ENCODE measurements at places on chromosomes 5 and 9.

DNA sequence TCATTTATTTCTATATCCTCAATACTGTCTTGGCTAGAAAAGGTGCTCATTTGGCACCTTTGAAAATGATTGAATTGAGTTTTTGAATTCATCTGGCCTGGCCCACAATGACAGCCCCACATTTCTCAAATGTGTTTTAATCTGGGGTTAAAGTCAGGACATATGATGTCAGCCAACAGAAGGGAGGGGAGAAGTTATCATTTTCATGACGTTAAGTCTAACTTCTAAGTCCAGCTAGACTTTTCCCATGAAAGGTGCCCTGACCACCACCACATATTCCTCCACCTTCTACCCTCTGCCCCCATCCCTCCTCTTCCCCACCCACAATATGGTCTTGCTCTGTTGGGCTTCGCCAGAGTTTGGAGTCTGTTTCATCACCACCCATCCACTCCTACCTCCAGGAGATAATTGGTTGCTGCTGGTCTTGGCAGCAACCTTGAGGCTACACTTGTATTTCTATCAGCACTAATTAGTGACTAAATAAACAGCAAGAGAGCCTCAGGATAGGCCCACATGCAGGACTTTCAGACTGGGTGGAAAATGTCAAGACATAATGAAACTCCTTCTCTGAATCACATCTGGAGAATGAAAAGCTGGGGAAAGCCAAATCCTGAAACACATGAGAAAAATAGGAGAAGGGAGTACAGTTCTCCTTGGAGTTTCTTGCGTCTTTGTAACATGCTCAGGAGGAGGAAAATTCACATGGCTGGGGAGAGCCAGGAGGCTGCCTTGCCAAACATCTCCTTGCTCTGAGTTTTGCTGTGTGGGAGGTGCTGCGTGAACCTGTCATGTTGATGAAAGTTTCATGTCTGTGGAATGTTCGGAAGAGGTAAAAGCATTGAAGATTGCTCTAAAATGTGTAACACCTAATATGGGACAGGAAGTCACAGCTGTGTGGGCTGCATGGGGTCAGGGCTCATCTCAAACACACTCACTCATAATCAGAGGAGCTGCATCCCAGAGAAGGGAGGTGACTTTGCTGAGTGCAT is 544.7 kb upstream of the KLF4 start:
- no peak for DNase-seq

DNA sequence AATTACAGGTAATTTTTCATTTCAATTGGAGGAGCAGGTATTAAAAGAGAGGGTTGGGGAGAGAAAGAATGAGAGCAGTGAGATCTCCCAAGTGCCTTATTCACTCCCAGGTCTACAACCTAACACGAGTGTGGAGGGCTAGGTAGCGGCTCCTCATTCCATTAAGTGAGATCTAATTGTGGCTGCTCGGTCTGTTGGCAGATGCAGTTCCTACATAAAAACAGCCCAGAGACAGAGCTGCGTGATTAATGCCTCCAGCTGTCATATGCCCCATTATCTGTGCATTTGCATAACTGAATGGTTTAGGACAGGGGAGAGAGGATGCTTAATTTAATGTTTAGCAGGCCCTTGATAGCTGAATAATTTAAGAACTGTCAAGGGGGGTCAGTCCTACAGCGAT is 100.5 kb downstream of the PSAT1 start:
- no peak for DNase-seq

DNA sequence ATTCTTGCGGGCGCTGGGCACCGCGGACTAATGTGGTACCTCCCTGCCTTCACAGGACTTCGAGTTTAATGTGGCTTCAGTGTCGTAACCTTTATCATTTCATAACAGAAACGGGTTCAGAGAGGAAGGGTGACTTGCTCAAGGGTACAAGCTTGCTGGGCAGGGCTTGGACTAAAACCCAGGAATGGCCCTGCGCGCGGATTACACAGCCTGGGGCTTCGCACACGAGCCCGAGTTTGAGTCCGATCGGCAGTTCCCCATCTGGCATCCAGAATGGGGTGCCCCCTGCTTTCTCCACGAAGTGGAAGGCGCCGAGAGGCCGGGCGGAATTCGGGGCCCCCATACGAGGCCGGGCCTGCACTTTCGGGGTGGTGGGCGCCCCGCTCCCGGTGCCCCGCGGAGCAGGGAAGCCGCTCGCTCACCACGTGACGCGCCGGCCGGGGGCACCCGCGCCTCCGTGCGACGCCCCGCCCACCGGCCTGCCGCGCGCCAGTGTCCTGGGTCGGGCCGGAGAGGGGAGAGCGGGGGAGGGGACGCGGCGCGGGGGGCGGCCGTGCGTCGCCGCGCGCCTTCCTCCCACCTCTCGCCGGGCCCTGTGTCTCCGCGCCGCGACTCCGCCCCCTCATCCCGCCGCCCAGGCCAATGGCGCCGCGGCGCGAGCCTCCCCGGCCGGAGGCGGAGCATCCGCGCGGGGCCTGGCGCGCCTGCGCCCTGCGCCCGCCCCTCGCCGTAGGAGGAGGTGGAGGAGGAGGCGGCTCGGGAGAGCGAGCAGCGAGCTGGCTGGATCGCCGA is at the start of gene SET:
SET (plus strand) TSS at position 722 of the 792 bp plus-strand sequence. CDS start 361 bp downstream, outside the sequence.
- peak; percentile 95 for DNase-seq

DNA sequence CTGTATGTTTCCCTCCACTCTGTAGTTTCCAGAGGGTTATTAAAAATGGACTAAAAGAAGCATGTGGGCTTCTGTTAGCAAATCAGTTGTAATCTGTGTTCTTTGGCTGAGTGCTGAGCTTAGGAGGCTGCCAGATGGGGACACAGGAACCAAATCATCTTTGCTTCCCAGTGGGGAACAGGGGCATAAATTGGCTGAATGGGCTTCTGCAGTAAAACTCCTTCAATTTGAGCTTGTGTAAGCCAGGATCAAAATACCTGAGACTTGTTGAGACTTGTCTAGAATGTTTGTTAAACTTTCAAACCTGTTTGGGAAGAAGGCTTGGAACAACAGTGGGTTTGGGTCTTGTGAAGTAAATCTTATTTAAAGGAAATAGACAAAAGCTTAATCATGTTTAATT is 32.2 kb upstream of the TNFAIP8 start:
- no peak for DNase-seq

GRCh38 chr5:93584596-93585040 is 1.6 kb downstream of the NR2F1 start:
- no peak for DNase-seq

DNA sequence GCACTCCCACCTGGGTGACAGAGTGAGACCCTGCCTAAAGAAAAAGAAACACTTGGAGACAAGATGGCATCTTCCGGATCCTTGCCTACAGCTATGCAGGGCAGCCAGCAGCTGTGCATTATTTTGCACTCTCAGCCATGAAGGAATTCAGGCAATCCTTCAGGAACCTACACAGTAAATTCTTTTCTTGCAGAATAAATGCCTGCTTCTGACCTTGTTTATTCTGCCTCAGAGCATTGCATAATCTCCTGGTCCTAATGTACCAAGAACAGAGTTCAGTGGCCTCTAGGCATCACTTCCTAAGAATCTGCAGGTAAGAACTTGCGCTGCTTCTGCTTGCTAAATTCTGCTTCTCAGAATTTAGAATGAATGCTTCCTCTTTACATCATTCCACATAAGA is 16.8 kb downstream of the GLDC start:
- no peak for DNase-seq

- peak; percentile 6 for DNase-seq
Measured at GRCh38 chr9:121075251-121076036, 689 bp downstream of the CNTRL start.

DNA sequence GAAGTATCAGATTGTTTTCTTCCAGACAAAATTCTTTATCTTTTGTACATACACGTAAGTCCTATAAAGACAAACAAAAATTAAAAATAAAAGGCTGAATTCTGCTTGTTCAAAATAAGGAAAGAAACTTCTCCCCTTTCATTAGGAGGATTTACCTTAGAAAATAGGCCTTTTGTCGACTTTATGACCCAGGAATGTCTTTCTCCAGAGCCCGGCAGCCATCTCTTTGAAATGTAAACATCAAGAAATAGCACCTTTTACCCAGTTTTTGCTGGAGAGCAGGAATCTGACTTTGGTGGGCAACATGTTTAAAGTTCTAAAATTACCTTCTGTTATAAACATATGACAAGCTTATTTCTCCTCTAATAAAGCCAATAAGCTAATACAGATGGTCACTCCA is 373.0 kb upstream of the FTMT start:
- no peak for DNase-seq

DNA sequence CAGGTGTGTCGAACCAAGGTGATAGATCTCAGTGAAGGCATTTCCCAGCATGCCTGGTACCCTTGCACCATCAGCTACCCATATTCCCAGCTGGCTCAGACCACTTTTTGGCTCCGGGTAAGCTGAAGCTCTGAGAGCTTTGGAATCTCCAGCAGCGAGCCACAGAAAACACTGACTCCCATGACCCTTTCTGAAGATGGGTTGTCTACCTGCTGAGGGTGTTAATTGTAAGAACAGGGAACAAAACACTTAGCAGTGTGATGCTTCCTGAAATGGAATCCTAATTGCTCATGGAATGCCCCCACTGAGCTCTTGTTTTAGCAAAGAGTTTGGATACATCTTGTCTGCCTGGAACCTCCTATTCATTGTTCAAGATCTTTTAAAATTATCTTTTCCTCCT is 177.7 kb downstream of the PAPPA start:
- DNase-seq = no peak

- DNase-seq = no peak
Measured at GRCh38 chr5:106849266-106849665, 821.5 kb downstream of the EFNA5 start.

DNA sequence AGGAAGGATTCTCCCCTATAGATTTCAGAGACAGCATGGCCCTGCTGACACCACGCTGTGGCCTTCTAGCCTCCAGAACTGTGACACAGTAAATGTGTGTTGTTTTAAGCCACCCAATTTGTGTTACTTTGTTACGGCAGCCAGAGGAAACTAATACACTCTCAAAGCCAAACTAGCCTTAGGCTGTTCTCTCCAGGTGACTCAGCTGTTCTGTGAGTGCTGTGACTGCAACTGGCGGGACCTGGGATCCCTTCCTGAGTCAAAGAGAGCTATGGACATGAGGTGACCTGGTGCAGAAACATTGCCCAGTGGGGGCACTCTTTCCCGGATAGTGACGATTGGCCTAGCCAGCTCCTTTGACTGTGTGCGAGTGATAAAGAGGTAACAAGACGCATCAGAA is 14.0 kb upstream of the MLANA start:
- DNase-seq = no peak

DNA sequence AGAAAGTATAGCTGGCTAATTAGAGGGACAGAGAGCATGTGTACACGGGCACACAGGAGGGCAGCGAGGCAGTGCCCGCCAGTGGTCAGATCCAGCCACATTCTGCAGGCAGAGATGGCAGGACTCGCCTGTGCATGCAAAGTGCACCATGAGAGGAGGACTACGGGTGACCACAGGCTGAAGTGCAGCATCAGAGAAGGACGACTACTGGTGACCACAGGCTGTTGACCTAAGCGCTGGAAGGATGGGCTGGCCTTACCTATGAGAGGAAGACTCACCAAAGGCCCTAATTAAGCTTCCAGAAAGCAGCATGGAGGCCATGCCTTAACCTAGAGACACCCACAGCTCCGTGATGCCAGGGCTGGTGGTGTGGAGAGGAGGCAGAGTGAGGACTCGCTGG is 54.2 kb upstream of the SLC25A51 start:
- no peak for DNase-seq

DNA sequence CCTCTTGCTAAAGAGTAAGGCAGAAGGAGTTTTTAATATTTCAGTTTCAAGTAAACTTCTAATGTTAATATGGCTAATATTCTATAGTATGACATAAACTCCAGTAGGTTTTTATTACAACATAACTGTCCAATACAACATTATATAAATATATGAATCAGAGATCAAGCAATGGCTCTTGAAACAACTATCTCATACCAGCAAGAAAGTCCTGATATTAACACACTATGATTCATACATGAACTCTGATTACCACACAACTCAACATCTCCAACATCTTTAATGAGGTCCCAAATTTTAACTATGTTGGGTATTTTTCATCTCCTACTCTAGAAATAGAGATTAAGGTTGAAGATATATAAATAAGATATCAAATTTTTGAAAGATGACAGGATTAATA is 878.3 kb downstream of the TLE1 start:
- no peak for DNase-seq

- no peak for DNase-seq
Measured at GRCh38 chr5:174175716-174176268, 130.3 kb downstream of the NSG2 start.

GRCh38 chr9:105168870-105169319 is 75.6 kb upstream of the SLC44A1 start:
- no peak for DNase-seq

DNA sequence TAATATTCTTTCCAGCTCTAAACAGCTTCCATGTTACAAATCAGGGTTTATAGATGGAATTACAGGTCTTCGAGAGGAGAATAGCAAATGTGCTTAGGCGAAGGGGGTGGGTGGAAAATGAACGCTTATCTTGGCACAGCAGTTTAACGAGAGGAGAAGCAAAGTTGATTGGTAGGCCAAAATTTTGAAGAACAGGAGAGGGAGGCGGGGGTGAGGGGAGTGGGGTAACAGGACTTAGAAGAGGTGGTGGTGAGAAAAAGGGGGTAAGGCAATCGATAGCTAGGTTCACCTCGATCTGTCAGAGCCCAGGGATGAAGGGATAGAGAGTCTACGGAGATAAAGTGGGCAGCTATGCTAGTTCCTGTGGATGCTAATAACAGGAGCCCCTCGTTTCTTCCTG is 764 bp downstream of the ANKRA2 start:
- DNase-seq = no peak

GRCh38 chr5:14199902-14200301 is 56.8 kb downstream of the TRIO start:
- DNase-seq = no peak

GRCh38 chr9:70535546-70536323 is 121.3 kb upstream of the KLF9 start:
- DNase-seq = no peak

GRCh38 chr5:53037141-53037859 is 48.1 kb downstream of the ITGA2 start:
- DNase-seq = no peak

DNA sequence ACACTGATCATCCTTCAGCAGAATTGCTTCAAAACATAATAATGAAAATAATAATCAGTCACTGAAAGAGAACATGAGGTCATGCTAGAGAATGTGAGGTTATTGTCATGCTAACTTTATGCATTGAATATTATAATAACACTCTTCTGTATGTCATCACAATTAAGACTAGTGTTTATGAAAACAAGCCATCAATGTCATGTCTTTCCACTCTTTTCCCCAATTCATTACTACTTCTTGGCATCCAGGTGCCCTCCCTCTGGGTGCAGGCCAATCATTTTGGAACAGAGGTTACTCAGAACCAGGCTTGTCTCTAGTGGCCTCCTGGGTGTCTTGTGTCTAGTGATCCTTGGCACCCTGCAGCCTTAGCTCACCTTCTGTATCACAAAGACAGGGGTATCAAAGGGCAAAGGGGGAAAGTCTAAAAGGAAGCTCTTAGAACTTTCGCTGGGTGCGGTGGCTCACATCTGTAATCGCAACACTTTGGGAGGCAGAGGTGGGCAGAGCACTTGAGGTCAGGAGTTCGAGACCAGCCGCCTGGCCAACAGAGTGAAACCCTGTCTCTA is 217.6 kb upstream of the PIK3R1 start:
- DNase-seq = no peak

GRCh38 chr5:9947944-9948343 is 301.7 kb downstream of the ATPSCKMT start:
- no peak for DNase-seq
